ENCODE measurements at places on chromosomes 12 and 14.

- DNase-seq: no peak
Measured at GRCh38 chr12:82149045-82149444, 209.1 kb downstream of the CCDC59 start.

- DNase-seq: no peak
Measured at GRCh38 chr12:24838531-24838950, 110.4 kb downstream of the BCAT1 start.

- no peak for DNase-seq
Measured at GRCh38 chr14:70698288-70698687, 56.6 kb downstream of the TTC9 start.

DNA sequence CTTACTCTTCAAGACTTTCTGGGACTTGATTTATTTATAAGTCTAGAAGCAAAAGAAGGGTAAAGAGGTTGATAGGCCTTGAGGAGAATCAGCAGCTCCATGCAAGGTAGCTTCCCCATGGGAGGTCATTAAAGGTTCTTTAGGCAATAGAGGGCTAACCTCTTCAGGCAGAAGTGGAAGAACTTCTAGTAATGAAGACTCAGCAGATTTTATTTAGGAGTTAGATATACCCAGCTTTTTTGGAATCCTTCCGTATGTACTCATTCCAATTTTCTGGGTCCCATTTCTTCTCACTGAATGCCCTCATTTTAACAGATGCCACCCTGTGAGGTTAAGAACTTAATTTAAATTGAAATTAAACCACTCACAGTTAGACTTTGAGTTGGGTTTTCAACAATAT is 565.6 kb downstream of the LRFN5 start:
- no peak for DNase-seq

- DNase-seq: no peak
Measured at GRCh38 chr12:69679119-69679518, 20.0 kb downstream of the BEST3 start.

GRCh38 chr12:120760349-120761254 is 35.0 kb downstream of the ACADS start:
- DNase-seq: peak; percentile 26

DNA sequence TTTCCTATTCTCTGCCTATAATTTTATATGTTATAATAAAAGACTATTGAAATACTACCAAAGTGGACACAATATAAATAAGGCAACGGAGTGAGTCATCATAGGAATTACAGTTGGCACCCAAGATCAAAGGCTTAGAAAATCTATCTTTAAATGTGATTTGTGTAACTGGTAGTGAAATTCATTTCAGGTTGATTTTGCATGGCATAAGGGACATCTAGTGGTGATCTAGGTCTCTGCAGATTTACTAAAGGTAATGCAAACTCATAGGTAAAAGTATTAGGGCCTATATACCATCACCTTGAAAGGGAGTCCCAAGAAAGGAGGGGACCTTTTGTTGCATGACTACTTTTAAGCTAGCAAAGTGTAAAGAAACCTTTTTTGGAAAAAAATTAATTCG is 527.2 kb downstream of the NRXN3 start:
- DNase-seq: no peak

- DNase-seq: no peak
Measured at GRCh38 chr14:53683229-53683628, 273.4 kb downstream of the BMP4 start.

GRCh38 chr14:41313196-41313595 is 293.5 kb upstream of the LRFN5 start:
- DNase-seq: no peak

GRCh38 chr12:66813137-66813892 is 134.4 kb upstream of the GRIP1 start:
- DNase-seq: no peak

DNA sequence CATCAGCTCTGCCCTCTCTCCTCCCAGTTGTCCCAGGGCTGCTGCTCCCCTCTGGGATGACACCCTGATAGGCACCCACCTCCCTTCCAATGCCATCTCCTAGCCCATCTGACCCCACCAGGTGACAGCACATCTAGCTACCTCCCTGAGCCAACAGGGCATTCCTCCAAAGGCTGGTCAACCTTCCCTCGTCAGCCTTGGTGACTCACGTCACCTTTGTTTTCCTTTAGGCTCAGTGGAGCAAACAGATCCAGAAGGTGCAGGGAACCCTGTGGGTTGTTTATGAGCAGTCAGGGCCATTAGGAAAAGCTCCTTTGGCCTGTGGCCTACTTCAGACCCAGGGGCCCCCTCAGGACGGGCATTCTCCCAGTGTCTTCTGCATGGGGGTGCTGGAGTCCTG is 32.4 kb downstream of the PIGH start:
- DNase-seq: no peak

GRCh38 chr14:93976477-93977057 is at the start of gene ASB2:
TSS of gene ASB2 (minus strand) at chr14:93976570. CDS start at chr14:93964539, 12,031 bp downstream.
- no peak for DNase-seq

DNA sequence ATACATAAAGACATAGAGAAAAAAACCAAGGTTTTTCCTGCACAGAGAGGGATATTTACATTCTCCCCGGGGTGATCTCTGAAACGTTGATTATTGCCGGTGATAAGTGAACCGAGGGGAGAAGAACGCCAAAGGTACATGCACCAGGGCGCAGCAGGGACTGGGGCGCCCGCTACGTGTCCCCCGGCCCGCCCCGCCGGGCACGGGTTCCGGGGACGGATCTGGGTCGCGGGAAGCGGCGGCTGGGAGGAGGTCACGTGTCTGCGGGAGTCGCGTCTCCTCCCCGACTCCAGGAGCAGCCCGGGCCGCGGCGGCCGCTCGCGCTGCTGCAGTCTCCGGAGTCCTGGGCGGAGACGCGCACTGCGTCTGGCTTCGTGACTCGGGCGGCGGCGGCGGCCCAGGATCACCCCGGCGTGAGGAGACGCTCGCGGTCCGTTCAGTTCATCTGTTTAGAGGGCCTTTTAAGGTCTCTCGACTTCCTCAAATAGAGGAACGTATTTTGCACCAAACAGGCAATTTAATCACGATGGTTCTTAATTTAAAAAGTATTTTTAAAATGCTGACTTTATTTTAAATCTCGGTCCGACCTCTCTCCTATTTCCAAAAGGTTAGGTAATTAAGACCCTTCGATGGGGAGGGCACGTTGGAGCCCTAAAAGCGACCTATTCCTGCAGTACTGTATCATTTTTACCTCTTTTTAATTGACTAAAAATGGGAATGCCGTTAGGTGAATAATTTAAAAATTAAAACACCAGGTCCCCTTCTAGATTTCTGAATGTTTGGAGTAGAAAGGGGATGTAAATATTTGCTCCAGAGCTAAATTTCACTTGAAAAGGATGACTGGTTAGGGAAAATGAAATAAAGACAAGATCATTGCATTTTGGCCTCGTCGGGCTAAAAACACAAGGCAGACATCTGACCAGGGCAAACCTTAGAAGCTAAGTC is 1.8 kb upstream of the BHLHE41 start:
- DNase-seq: peak; percentile 91

DNA sequence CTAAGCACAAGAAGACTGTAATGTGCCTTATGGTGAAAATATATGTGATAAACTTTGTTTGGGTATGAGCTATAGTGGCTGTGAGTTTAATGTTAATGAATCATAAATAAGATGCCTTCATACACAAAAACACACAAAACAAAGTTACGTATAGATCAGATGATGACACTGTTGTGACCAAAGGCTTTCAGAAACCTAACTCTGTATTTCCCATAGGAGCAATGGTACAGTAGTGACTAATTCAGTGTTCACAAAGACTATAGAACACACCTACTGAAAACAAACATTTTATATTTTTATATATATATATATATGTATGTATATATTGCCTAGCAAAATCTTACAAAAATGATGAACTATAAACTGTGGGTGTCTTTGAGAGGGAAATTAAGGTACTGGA is 393.8 kb upstream of the DCN start:
- DNase-seq: no peak

DNA sequence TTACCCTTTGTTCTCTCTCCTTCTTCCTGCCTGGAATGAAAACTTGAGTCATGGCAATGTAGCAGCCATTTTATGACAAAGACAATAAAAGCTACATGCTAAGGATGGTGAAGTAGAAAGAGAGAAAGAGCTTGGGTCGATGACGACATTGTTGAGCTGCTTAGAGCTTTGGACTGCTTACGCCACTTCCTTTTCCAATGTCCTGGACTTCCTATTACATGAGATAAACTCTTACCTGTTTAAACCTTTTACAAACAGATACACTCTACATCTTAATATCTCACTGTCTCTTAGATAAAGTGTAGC is 70.1 kb downstream of the PEBP1 start:
- no peak for DNase-seq

DNA sequence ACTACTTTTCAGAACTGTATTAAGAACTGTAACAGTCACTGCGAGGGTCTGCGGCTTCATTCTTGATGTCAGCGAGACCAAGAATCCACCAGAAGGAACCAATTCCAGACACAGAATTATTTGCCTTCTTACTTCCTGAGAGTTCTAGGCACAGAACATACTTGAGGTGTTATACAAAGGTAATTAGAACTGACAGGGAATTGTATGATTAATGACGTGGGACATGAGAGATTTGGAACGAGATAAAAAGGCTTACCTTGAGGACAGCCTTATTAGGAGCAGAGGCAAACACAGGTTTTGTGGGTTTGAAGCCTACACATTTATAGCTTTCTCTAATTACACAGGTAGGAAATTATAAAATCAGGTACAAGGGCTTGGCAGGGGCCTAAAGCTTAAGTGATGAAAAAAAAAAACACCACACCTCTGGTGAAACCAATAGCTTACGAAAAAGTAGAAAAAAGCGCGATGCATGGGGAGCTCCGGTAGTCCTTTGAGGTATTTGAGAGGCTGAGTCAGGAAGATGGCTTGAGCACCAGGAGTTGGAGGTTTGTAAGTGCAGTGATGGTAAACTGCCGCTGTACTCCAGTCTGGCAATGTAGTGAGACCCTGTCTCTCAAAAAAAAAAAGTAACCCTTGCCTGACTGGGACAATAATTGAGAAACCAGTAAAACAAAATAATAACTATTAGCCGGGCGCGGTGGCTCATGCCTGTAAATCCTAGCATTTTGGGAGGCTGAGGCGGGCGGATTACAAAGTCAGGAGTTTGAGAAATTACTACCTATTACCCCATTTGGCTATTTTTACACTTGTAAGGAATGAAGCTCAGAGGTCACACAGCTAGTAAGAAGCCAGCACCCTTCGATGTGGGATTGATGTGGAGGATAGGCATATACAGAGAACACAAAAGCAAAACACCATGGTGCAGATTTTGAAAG is 795 bp upstream of the ACOT2 start:
- no peak for DNase-seq

- DNase-seq: no peak
Measured at GRCh38 chr14:42277840-42278239, 671.2 kb downstream of the LRFN5 start.

DNA sequence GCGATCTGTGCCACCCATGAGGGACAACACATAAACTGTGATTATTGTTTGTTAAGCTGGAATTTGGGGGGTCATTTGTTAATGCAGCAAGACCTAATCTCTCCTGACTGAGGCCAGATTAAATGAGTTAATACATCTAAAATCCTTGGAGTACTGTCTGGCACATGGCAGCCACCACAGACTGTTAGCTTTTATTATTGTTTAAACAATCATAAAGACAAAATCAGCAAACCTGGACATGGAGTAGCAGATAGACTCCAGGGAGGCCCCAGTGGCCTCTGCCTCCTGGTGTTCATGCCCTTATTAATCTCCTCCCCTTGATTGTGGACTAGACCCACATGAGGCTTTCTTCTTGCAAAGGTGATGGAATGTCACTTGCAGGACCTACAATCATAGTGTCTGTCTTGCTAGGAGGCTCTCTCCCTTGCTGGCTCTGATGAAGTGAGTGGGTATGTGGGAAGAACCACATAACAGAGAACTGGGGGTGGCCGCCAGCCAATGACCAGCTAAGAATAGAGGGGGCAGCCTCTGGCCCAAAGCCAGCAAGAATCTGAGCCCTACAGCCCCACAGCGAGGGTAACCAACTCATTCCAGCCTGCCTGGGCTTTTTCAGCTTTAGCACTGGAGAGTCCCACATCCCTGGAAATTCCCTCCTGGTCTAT is 142.0 kb downstream of the SCARB1 start:
- DNase-seq: no peak

- no peak for DNase-seq
Measured at GRCh38 chr12:130706311-130706710, 9.8 kb downstream of the RIMBP2 start.

DNA sequence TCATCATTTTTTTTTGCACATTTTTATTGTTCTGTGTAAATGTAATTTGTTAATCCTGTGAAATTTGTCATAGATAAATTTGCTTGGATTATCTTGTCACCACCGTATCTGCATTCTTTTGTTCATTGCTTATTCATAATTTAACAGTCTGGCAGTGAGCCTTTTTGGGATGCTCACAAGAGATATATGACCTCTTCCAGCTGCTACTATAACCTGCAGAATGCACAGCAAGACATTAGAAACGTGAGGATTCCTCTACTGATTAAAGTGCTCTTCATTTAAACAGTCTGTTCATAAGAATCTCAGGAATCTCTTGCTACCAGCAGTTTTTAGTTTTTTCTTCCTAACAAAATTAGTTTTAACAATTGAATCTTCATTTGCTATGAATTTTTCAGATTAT is 9.1 kb downstream of the NPAS3 start:
- no peak for DNase-seq

GRCh38 chr12:46470036-46470627 is 97.6 kb upstream of the SLC38A2 start:
- DNase-seq: no peak

DNA sequence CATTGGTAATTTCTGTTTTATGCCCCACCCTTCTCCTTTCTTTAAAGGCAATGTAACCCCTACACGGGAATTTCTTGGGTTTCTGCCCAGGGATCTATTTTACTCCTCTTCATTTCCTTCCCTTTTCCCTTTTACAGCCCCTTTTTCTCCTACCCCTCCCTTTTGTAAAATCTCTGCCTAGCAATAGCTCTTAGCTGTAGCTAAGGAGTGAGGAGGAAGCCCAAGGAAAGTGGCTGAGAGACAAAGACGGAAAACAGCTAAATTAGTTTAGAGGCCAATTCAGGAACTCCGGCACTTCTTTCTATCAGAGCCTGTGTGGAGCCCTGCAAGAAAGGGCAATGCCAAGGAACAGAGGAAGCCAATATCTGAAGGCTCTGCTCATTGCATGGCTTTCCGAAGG is 40.3 kb downstream of the SOCS2 start:
- no peak for DNase-seq

DNA sequence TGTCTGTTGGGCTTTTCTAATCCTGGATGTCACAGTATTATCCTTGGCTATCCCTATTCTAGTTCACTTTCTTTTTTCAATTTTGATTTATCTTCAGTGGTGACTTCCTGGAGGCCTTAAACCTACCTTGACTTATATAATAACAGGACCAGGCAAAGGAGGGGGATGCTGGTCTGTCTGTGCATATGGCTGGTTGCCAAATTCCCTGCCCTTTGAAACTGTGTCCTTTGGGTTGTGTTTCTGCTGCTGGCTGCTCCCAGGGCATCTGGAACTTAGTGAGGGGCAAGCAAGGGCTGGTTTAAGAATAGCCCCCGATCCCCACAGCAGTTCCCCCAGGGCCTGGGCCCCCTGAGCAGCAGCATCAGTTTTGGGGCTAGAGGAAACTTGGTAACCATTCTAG is 96.0 kb upstream of the MAX start:
- no peak for DNase-seq

- DNase-seq: no peak
Measured at GRCh38 chr12:16198884-16199283, 78.6 kb downstream of the SLC15A5 start.

All from head of caudate nucleus (tissue), 42 donors.